Stimulated activated CD4-positive, alpha-beta T cell treated with anti-CD3 and anti-CD28 coated beads, Interleukin-1b, Interleukin-23, amount 100 ng/mL, for 1 hour (primary cell): ENCODE measurements at places on chromosomes 4 and X.

GRCh38 chrX:150216716-150217115 lies 146.4 kb upstream of the MAMLD1 start:
- no peak for DNase-seq

DNA sequence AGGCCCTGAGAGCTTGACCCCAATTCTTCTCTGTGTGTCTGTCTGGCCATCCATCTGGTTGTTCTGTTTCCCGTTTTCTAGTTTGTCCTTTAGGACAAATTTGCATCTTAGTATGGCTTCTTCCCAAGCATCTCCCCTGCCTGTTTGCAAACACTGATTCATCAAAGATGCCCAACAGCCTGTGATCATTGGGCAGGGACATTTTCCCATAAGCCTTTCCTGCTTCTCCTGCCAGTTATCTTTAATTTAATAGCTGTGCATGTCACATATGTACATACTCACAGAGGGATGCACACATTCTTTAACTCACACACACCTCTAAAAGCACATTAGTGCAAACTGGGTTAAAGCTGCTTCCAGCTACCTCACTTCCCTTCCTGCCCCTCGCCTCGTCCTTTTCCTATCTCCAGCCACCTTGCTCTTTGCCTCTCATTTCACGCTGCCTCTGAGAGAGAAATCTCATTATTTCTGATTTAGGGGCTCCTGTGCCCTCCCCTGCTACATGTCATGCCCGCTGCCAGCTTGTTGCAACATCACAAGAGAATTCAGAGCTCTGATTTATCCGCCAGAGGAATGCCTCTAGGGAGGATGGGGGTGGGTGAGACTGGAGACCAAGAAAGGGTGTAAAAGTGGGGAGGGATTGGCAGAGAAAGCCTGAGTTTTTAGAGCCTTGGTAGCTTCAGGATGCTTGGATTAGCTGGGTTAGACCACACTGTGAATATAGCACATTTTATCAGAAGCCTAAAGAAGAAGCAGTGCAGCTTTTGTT lies 100.6 kb downstream of the NHS start:
- DNase-seq: no peak

DNA sequence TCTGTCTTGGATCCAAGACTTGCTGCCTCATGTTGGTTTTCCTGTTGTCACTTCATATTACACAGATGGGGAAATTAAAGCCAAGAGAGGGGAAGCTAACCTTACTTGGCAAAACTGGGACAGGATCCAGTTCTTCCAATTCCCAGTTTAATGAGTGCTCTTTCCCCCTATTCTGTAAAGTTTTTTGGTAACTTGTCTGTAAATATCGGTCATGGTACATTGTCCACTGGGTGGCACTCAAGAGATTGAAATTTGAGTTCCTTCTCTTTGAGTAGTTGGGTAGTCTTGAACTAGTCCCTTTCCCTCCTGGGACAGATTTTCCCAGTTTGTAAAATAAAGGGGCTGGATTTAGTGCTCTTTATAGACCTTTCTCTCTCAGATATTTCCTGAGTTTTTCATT lies 12.4 kb upstream of the EOLA2 start:
- no peak for DNase-seq

GRCh38 chr4:147539959-147540358 lies 59.1 kb downstream of the EDNRA start:
- DNase-seq: no peak

- no peak for DNase-seq
These were observed 61.2 kb downstream of the FHDC1 start for GRCh38 chr4:152997288-152997687.

DNA sequence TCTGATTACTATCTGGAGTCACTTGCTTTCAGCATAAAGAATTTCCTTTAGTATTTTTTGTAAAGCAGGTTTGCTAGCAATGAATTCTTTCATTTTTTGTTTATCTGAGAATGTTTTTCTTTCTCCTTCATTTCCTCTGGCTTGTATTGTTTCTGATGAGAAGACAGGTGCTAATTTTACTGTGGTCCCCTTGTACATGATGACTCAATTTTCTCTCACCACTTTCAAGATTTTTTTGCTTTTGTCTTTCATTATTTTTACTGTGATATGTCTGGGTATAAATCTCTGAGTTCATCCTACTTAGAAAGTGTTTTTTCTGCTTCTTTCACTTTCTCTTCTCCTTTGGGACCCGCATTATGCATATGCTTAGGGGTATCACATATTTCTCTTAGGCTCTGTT lies 62.6 kb downstream of the PKD2 start:
- DNase-seq: no peak

- DNase-seq: no peak
These were observed 1388.9 kb downstream of the C4orf33 start for GRCh38 chr4:130484826-130485225.

- DNase-seq: no peak
These were observed 89.8 kb upstream of the TNIP3 start for GRCh38 chr4:121253961-121254360.

GRCh38 chr4:36854554-36854953 lies 390.0 kb upstream of the NWD2 start:
- no peak for DNase-seq

DNA sequence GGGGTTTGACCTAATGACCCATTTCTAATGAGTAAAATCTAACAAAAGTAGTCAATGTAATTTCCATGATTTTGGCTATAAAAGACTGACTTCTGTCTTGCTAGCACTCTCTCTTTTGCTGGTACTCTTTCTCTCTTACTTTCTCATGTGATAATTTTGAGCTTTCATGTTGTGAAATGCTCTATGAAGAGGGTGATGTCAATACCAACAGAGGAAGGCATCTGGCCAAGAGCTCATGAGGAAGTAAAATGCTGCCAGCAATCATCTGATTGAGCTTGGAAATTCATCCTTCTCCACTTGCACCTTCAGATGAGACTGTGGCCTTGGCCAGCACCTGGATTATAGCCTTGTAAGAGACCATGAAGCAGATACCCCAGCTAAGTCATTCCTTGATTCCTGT lies 347.7 kb downstream of the HS3ST1 start:
- no peak for DNase-seq

DNA sequence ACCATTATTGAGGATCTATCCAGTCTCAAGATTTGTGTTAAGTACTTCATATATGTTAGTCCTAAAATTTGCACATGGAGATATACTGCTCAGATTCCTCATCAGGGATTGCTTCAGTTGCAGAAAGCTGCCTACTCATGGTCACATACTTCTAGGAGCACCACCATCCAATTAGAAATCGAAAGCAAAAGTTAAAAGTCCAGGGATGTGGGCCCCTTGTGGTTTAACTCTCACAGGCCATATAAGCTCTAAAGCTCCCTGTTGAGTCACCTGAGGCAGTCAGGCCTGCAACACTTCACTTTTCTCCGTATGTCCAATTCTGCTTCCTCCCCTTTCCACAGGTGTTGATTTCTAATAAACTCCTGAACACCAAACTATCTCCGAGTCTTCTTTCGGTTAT lies 84.2 kb downstream of the CNOT6L start:
- no peak for DNase-seq

DNA sequence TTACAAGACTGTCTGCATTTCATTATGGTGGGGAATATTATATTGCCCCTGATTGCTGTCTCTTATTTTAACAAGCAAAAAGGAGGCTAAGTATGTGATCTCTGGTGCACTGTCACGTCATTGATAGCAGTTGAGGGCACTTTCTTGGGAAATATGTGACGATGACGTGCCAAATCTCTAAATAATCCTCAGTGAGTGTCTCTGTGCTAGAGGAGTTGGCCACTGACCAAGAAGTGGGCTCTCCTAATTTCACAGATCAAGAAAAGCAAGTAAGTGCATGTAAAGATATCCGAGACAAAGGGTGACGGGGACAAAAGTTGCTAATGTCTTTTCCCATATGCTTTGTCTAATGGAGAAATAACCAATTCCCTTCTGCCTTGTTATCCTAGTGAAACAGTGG lies 487.4 kb upstream of the TENM3 start:
- no peak for DNase-seq

- DNase-seq: no peak
These were observed 294.2 kb upstream of the FTHL17 start for GRCh38 chrX:31366041-31366440.

DNA sequence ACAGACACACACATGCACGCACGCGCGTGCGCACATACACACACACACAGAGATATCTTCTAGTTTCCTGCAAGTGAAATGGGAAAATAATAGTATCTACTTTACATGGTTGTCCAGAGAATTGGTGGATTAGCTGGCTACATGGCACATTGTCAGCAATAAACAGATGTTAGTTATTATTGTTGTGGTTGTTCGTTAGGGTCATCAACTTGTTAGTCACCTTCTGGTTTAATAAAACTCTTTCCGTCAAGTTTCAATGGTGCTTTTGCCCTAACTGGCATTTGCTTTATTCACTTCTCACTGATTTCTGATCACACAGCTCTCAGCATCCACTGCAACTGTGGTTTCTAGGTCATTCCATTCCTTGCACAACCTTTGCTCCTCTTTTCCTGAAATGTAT lies 25.4 kb upstream of the RASL11B start:
- no peak for DNase-seq

DNA sequence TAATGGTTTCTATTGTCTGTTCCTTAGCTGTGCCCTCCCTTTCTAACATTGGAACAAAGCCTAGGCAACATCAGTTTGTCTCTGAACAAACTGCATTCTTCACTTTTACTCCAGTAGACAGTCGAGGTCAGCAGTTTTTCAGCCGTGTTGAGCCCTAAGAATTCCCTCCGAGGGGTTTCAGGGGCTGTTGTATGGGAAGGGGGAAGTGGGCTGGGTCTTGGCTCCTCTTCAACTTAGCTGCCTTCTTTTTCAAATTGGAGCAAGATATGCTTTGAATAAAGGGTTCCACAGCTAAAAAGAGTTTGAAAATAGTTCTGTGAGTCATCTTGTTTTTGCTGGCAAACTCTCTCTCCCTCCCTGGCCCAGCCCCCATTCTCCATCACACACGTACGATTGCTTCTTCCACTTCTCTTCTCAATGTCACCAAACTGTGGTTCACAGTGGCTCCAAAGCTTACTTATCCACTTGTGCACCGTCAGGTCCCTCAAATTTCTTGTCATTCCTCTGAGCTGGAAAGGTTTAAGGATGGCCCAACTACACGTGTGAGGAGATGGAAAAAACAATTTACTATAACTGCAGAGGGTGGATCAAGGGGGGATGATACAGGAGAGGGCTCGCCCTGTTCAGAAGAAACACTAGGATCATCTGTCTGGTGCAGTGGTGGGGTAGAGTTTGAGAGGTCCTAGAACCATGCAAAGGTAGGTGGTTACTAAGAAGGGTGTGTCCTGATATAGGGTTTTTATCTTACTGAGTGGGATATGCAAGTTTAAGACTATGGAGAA lies 9.2 kb upstream of the MAML3 start:
- no peak for DNase-seq

- DNase-seq: peak; percentile 2
These were observed 30.7 kb downstream of the ARHGEF9 start for GRCh38 chrX:63754136-63754859.

DNA sequence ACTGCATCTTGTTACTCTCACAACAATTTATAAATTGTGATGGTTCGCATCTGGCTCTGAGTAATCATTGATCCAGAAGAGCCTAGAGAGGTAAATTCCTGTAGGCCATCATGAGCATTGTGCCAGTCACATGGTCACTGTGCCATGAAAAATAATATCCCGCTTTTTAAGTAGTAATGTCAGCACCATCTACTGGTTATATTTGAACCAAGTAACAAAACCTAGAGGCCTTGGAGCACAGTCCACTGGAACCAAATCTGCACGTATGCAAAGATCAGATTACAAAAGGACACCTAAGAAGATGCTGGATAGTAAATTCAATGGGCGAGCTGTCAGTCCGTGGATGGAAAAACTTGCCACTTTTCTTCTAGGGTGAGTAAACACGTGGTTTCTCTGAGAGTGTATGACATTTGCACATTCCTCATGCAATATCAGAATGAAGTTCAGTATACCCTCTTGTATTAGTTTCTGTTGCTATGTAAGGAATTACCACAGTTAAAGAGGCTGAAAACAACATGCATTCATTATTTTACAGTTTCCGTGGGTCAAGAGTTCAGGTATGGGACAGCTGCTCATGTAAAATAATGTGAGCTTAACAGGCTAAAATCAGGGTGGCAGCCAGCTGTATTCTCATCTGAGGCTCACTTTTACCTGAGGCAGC lies 26.8 kb downstream of the FAM114A1 start:
- no peak for DNase-seq

DNA sequence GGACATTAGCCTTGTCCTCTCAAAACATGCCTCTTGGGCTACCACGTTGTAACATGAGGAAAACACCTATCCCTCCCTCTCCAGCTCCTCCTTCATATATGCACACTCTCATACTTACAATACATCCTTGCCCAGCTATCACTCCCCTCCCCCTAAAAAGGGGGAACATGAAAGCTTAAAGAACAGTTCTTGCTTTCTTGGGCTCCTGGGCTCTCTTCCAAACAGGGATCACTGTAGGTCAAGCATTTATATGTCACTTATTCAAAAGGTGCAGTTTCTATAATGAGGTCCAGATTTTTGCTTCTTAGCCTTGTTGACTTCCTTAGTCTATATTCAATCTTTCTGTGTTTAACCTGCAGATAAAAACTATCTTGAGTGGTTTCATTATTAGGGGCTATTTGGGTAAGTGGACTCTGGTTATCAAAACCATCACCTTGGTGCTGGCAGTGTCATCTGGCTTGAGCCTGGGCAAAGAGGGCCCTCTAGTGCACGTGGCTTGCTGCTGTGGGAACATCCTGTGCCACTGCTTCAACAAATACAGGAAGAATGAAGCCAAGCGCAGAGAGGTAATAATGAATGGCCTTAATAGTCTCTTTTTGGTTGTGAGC lies 119.4 kb downstream of the AKAP4 start:
- no peak for DNase-seq

- DNase-seq: no peak
These were observed 55.9 kb upstream of the HGFAC start for GRCh38 chr4:3385711-3386420.

- no peak for DNase-seq
These were observed 42.2 kb downstream of the SMARCA5 start for GRCh38 chr4:143555676-143556075.
